IMR-90 (cell line): ENCODE measurements at places on chromosomes 2 and 18.

DNA sequence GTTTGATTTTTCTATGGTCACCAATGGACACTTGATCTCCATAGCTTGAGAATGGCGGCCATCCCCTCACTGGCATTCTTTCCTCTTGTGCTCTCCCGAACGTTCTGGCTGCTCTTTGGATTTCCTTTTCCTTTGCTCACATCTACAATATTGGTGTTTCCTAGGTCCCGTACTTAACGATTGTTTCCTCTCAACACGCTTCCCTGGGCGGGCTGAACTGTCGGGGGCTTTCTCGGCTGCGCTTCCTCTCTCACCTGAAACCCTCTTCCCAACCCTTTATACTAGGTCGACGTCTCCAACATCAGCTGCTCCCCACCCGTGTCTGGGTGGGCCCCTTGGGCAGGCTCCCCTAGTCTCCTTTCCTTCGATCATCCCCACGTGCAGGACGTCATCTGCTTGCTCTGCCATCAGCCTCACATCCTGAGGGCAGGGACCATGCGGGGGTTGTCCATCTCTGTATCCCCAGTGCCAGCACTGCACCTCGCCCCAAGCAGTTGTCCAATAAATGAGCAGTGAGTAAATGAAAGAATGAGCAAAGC, 634 bp upstream of the DIS3L2 start:
- DNase-seq: no peak

DNA sequence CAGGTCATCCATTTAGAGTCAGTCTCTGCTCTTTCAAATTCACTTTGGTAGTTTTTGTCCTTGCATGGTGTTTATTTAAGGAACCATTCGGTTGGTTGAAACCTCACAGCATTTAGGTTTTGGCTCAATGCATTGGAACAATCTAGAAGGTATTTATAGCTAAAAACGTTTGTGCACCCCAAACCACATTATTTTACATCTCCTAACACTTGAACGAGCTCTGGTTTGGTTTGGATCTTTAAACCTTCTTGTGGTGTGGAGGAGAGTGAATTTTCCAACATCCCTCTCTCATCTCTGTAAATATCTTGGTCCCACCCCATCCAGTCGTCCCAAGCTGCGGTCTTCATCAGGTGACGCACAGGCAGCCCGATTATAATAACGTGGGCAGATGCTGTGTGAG, 287.9 kb downstream of the LPIN1 start:
- DNase-seq: no peak

- DNase-seq: no peak
Observed at GRCh38 chr18:6279308-6279707, 135.4 kb downstream of the L3MBTL4 start.

- no peak for DNase-seq
Observed at GRCh38 chr2:237192881-237193280, 107.2 kb downstream of the COPS8 start.

GRCh38 chr2:240021488-240022104, 3.5 kb downstream of the NDUFA10 start:
- peak; percentile 47 for DNase-seq

DNA sequence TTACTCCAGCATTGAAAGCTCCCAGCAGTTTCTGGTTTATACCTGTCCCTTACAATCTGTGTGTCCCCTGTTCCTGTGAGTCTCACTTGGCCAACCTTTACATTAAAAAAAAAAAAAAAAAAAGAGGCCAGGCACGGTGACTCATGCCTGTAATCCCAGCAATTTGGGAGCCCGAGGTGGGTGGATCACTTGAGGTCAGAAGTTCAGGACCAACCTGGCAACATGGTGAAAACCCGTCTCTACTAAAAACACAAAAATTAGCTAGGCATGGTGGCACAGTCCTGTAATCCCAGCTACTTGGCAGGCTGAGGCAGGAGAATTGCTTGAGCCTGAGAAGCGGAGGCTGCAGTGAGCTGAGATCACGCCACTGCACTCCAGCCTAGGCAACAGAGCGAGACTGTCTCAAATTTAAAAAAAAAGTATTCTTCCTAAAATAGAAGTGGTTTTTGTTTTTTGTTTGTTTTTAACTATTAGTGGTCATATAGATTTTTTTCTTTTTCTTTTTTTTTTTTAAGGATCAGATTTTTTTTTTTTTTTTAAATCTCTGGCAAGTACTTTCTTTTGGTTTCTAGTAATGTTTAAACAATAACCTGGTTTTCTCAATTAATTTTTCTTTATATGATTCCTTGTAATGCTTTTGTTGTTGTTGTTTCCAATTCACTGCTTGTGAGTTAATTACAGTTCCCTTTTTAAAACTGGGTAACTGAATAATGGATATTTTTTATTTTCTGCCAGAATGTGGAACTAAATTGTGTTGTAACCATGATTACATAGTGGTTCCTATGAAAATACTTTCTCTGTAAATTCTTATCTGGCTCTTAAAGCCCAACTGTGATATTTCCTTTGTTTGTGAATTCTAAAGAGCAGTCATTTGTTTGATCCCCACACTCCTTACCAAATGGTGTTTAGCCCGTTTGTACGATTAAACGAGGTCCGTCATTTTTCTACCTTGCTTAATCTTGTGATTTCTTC, 116.8 kb downstream of the CTAGE1 start:
- no peak for DNase-seq

- DNase-seq: no peak
Observed at GRCh38 chr2:11920993-11921583, 174.7 kb downstream of the LPIN1 start.

- no peak for DNase-seq
Observed at GRCh38 chr2:153028626-153029025, 310.2 kb downstream of the ARL6IP6 start.

- peak; percentile 62 for DNase-seq
Observed at GRCh38 chr18:69795791-69796190, 151.9 kb downstream of the CD226 start.

DNA sequence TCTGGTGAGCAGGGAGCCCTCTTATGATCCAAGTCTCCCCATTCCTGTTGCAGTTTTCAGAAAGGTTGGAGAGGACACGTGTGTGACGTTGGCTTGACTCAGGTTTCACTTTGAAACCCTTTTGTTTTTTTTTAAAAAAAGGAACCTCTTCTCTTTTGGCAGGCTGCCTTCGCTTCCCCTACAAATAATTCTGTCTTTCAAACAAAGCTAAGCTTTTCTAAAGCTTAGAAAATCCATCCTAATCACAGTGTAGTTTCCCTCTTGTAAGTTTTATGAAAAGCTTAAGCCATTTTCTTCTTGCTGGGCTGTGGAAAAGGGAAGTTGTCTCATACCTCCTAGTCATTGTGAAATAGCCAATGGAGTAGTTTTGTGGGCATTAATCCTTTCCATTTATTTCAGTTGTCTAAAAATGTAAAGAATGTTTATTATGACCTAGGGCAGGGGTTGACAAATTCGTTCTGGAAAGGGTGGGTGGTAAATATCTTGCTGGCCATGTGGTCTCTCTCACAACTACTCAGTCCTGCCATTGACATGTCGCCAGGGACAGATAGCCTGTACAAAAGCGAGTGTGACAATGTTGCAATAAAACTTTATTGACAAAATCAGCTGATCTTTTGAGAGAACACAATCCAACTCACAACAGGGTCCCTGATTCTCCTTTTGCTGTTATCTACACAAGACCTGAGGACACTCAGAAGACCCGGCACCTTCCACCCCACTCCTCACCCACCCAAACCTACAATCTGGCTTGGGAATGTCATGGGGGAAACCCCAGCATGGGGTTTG, 878.8 kb downstream of the RNF144A start:
- DNase-seq: peak; percentile 25

- DNase-seq: no peak
Observed at GRCh38 chr2:22143840-22144239, 1020.1 kb downstream of the TDRD15 start.

- DNase-seq: no peak
Observed at GRCh38 chr18:13131283-13131682, 87.3 kb upstream of the LDLRAD4 start.

DNA sequence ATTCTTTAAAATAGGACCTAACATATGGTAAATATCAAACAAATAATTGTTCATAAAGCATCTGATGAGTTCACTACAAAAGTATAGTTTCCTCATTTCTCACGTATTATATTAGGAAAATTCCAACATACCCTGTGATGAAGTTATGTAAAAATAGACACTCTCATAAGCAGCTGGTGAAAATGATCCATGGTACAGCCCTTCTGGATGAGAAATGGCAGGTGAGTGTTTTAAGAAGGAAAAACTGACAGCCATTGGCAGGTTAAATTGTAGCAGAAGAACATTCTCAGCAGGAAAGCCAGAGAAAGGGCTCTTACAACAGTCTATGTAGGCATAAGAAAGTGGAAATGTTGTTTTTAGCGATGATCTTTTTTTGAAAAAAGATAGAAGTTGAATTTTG, 706.5 kb upstream of the FSHR start:
- DNase-seq: no peak

GRCh38 chr18:32974421-32975162, 201.8 kb upstream of the KLHL14 start:
- DNase-seq: no peak

DNA sequence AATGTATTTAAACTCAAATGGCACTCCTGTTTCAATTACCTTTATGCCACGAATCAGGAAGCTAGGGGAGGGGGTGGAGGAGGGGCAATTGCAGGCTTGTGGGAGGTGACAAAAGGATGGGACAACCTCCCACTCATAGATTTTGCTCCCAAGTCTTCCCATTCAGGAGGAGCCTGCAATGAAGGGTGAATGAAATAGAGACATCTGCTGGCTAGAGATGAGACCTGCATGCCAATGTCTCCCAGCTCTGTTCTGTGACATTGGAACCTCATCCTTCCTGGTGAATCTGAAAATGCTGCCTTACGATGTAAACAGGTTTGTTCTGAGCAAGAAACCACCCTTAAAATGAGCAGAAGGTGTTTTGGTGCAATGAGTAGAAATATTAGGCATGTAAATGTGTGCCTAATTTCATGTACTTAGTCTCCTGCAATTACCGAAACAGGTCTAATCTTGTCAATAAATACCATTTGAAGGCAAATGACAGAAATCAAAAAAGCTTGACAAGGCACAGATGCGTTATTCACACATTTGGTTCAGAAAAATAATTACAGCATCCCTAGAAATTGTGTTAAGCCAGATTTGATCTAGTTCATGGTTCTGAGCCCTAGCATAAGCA, 2.7 kb upstream of the PID1 start:
- DNase-seq: peak; percentile 67

- DNase-seq: peak; percentile 84
Observed at GRCh38 chr18:26547646-26548414, 523 bp downstream of the KCTD1 start.

GRCh38 chr2:206805887-206806607, 40.6 kb downstream of the FASTKD2 start:
- DNase-seq: no peak

DNA sequence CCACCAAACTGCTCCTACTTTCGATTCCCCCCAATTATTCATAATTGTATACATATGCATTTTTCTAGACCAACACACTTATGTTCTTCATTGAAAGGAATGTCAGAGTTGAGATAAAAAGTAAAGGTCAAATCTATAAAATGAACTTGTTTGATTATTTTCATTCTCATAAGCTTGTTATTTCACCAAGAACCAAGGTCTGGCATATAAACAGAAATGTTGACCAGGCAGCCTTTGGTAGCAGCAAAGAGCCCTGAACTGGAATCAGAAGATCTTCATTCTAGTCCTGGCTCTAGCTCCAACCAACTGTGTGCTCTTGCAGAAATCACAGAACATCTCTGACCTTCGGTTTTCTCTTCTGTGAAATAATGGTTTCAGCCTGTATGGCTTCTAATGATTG, 42.9 kb downstream of the RBKS start:
- peak; percentile 58 for DNase-seq

GRCh38 chr2:145036421-145037011, 516.6 kb upstream of the ZEB2 start:
- DNase-seq: peak; percentile 13

DNA sequence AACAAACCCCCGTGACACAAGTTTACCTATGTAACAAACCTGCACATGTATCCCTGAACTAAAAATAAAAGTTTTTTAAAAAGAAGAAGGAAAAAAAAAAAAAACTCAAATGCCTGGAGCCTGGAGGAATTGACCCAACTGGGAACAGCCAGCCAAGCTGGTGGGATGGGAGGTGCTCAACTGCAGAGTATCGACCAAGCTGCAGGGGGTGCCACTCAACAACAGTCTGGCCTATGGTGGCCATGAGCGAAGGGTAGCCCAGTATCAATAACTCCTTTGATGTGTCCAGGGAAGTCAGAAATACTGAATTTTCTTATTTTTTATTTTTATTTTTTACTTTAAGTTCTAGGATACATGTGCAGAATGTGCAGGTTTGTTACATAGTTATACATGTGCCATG, 310.3 kb upstream of the DLGAP1 start:
- DNase-seq: no peak

- DNase-seq: peak; percentile 54
Observed at GRCh38 chr18:24514439-24514838, 54.0 kb downstream of the HRH4 start.

DNA sequence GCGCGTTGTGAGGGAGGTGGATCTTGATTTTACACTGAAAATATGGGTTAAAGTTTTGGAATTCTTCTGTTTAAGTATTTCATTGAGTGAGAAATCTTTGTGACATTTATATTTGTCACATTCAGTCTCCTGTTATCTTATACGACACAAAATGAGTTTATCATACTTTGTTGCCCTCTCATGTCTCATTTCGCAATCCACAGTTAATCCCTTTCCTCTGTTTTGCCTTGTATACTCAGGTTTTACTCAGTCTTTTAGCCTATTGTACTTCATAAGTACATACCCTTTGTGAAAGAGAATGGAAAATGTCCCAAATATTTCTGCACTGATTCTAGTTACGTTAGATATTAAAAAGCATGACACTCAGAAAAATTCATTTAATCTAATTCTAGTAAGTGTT, 142.7 kb downstream of the ATP9B start:
- DNase-seq: peak; percentile 22
